Activated gamma-delta T cell treated with anti-CD3 and anti-CD28 coated beads, Interleukin-2, amount 50 U/mL, for 16 hours (primary cell): ENCODE measurements at places on chromosomes 1 and 21.

GRCh38 chr1:70383483-70383882 is 27.6 kb upstream of the CTH start:
- DNase-seq: no peak

DNA sequence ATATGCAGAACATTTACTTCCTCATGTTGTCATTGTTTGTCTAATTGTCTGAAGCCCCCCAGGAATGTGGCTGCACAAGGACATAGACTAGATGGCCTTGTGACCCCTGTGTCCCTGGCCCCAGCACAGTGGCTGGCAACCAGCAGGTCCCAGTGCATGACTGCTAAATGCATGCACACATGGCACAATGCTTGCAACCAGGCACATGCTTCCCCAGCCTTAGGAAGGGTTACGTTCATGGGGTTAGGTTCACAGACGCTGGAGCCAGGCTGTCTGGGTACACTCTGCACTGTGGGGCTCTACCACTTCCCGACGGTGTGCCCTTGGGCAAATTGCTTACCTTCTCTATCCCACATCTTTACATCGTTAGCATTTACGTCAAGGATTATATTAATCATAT is 21.2 kb upstream of the CLIC6 start:
- DNase-seq: no peak

- no peak for DNase-seq
Measured at GRCh38 chr21:45105906-45106485, 31.6 kb downstream of the ADARB1 start.

DNA sequence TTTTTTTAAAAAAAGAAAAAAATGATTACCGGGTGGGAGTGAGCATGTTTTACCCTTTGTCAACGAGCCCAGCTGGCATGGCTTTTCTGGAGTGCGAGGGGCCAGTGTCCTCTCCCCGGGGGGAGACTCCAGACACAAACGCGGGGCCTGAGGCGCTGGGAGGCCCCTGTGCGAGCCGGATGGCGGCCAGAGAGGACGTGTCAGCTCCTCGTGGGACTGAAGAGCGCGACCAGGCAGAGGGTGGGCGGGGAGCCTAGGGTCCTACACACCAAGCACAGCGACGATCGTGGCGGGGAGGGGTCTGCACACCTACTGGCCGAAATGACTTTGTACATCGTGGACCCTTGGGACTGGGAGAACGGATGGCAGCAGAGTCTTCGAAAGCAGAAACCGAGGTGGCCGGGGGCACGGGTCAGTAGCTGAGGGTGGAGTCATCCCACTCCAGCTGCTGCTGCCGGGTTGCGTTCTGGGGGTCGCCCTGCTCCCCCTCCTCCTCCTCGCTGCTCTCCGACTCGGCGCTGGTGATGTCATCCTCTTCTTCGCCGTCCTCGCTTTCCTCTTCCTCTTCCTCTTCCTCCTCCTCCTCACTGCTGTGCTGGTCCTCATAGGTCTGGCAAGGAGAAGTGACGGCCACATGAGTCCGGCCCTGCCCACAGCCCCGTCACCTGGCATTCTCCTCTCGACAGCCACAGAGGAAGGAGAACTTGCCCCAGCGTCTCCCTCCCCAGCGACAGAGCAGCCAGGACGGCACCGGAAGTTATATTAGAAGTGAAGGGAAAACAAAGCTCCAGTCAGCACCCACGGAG is 78.8 kb downstream of the PIK3CD start:
- no peak for DNase-seq

DNA sequence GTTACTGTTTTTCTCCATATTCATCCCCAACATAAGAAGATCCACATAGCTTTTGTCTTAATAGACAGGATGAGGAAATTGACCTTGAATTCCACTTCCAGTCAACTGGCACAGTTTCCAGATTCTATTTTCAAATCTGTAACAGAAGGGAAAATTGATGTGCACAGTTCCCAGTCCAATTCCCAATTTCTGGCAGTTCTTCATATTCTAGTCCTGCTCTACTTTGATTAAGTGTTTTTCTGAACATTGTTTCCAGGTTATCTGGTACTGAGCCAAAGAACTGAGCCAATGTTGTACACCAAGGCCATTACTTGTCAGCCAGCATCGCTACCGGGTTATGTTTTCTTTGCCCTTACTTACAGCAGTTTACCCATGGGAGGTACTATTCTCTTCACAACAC is 1755.4 kb downstream of the PLA2G4A start:
- no peak for DNase-seq

DNA sequence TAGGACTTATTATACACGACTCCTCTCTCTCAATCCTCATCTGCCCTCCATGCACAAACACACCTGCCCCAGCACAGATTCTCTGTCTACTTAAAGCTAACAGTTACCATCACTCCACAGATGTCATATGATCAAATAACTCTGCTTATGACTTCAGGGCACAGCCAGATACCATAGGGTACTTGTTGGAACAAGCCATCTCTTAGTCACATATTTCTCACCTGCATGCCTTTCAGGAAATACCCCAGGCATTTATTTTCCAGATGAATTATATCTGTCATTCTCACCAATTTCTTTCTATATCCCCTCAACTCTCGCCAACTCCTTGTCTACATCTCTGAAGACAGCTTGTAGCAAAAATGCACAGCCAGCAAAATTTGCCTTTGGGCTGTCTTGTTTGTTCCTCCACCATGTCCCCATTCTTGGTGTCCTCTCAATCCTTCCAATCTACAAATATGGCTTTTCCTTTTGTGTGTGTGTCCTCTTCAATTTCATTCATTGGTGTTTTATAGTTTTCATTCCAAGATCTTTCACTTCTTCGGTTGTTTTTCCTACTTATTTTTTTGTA is 353.9 kb upstream of the CAMK1G start:
- no peak for DNase-seq

DNA sequence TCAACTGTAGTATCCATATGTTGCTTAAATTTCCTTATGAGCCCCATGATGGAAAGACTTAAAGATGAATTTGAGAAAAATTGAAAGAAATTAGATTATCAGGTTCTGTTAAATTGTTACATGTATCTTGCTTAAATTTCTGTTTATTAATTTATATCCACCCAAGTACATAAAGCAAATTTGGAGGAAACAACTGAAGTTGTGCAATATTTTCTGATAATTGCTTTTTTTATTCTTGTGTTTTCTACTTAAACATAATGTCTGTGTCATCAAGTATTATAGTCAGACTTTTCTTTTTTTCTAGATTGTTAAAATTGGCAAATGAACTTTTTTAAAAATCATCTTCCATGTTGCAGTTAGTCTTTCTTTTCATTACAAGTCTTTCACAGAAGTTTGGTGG is 36.8 kb downstream of the RNF11 start:
- no peak for DNase-seq

DNA sequence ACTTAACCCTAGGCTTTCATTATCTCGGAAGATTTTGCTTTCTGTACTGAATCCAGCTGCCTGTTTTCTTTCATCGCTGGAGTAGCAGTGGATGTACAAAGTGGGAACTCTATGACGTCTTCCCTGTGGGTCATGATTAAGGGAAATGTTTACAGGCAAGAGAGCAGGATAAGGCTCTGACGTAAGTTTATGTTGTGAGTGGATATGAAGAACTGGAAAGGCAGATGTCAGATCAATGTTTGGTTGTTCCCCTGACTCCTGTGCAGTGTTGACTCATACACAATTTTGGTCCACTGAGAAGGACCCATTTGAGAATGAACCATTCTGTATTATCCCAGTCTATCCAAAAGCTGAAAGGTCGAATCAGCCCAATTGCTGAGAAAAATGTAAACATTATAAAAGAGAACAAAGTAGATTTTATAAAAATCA is 292.4 kb downstream of the GRIK1 start:
- no peak for DNase-seq

GRCh38 chr1:178124115-178124514 is 30.2 kb downstream of the RASAL2 start:
- DNase-seq: no peak

DNA sequence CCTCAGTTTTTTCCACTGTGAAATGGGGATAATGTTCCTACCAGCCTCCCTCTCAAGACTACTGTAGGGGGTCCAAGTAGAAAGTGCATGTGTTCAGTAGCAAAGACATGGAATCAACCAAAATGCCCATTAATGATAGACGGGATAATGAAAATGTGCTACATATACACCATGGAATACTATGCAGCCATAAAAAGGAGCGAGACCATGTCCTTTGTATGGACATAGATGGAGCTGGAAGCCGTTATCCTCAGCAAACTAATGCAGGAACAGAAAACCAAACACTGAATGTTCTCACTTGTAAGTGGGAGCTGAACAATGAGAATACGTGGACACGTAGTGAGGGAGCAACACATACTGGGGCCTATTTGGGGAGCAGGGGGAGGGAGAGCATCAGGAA is 6.1 kb upstream of the ZNF362 start:
- DNase-seq: no peak

DNA sequence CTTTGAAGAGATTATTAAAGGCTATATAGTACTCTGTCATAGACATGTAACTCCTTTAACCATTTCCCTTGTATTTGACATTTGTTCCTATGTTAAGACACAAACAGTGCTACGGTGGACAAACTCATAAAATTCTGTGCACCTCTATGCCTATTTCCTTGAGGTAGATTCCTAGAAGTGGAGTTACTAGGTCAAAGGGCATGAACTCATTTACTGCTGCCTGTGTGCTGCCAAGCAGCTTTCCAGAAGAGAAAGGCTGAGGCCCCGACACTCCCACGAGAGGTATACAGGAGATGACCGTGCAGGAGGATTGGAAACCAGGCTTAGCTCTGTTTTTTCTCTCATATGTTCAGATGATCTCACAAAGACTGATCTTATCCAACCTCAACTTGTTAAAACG is 34.4 kb upstream of the TENT5C start:
- no peak for DNase-seq

- no peak for DNase-seq
Measured at GRCh38 chr1:4310396-4310923, 343.9 kb upstream of the AJAP1 start.

DNA sequence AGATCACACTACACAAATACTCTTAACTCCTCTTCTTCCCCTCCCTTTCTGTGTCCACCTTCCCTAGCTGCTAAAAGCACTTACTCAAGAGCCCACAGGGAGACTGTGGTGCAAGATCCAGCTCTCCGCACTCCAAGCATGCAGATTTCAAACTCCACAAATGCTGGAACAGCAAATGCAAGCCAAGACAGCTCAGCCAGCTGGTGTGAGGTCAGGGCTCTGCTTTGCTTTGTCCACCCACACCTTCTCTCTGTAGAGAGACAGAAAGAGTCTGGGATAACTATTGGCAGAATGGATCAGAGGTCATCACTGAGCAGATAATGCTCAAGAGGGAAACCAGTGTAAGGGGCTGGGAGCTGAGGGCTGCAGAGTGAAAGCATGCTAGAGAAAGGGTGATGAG is 45.2 kb upstream of the DPT start:
- no peak for DNase-seq

GRCh38 chr1:37721565-37721964 is 29.2 kb downstream of the CDCA8 start:
- no peak for DNase-seq

GRCh38 chr1:20078171-20078651 is 8.2 kb downstream of the PLA2G5 start:
- no peak for DNase-seq

GRCh38 chr1:73626326-73626725 is 571.6 kb downstream of the LRRIQ3 start:
- DNase-seq: no peak

- peak; percentile 53 for DNase-seq
Measured at GRCh38 chr21:33266050-33266788, at the start of gene IL10RB. Gene IL10RB (plus strand): TSS chr21:33266367. CDS start chr21:33266466, 99 bp downstream.

DNA sequence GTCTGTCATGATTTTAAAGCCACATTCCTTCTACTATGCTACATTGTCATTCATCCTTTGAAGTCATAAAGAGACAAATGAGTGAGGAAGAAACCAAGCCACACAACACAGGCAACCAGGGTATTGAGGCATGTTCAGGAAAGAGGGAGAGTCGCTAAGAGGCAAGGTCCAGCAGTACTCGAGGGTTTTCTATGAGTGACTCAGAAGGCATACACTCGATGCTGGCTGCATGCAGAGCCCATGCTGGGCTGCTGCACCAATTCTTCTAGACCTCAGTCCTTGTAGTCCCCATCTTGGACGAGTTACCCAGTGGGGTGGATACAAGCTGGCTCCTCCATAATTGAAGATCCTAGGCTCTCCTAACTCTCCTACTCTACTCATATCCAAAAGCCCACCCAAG is 57.6 kb downstream of the OLFML2B start:
- no peak for DNase-seq
